Omental fat pad (tissue), 4 donors: ENCODE measurements at places on chromosomes 2 and 18. TPM values are rescaled to one million over a fixed set of nuclear protein-coding genes. Genes with fewer than 3 reads are reported as not detected.

- DNase-seq = no peak
Measured at GRCh38 chr2:44638649-44639048, 276.9 kb downstream of the CAMKMT start.

DNA sequence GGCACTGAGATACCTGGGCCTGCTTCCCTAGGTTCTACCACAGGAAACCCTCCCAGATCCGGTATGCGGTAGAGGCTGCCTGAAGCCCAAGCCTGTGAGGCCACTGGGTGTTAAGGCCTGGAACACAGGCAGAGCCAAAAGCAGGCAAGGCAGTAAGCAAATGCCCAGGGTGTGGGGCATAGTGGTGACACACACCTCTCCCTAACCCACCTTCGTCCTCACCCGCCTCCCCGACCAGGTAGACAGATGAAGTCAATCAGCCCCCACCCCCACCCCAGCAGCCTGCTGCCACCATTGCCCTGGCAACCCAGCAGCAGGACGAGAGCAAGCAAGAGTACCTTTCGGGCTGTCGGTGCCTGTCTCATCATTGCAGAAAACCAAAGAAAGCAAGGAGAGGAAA lies 6.1 kb downstream of the DCTN1 start:
- DNase-seq = no peak

GRCh38 chr18:7336623-7337022 lies 105.7 kb downstream of the LRRC30 start:
- no peak for DNase-seq

- no peak for DNase-seq
Measured at GRCh38 chr2:132627536-132627935, 42.5 kb downstream of the LYPD1 start.

DNA sequence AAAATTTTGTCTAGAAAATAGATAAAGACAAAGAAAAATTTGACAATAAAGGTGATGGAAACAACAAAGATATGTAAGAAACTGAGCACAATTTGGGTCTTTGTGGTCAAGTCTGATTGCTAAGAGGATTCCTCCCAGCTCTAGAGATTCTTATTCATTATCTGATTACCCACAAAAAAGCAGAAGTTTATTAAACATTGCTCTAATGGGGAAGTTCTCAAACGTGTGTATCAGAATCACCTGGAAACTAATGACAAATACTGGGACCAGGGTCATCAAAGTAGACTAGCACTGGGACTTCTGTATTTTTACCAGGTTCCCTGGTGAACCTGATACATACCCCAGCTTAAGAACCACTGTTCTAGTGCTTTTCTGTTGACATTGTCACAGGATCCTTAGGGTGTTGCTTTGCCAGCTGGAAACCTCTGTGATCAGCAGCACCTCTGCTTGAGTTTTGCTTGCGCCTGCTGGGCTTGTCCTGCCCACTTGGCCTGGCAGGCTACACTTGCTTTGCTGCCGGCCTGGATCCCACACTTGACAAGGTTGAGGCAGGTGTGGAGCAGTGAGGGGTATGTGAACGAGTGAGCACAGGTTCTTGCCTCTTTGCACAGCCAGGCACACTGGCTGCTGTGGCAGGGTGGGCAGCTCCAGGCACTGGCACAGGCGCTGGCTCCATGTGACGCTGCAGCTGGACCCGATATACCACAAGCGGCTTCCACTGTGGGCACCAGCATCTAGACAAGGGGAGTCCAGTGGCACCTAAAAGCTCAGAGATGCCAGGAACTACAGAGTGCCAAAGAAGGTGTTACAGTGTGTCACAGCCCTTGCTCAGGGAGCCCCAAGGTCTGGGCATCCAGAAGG lies 6.2 kb upstream of the GORASP2 start:
- DNase-seq = no peak

- DNase-seq = no peak
Measured at GRCh38 chr18:31225668-31226067, 63.0 kb upstream of the DSC1 start.

DNA sequence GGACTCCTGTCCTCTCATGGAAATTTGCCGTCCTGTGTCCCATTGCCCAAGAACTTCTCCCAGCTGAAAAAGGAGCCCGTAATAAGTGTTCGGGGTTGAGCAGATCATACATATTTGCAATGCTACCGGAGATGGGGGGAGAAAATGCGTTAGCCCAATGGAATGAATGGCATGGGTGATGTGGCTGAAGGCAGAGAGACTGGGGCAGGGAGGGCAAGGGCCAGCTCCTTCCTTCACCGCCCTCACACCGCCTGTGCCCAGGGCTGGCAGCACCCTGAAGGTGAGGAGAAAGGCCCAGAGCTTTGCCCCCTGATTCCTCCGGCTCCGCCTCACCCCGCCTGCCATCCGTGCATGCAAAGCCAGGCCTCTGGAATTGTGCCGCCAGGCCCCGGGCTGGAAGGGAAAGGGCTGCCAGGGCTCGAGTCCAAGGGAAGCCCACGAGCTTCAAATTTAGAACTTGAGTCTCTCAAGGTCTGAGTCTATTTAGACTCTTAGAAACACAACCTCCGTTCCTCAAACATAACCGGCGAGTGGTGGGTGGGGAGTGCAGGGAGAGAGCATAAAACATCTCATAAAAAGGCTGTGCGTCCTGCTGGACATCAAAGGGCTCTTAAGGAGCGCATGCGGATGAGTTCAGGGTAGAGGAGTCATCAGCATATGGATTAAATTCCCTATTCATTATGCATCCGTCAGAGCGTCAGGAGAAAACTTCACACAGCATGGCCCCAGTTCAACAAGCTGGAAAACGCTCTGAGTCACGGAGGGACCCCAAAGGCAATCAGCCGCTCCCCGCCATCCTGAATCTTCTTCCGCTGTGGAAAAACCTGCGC lies 121.7 kb upstream of the GLI2 start:
- DNase-seq = no peak

DNA sequence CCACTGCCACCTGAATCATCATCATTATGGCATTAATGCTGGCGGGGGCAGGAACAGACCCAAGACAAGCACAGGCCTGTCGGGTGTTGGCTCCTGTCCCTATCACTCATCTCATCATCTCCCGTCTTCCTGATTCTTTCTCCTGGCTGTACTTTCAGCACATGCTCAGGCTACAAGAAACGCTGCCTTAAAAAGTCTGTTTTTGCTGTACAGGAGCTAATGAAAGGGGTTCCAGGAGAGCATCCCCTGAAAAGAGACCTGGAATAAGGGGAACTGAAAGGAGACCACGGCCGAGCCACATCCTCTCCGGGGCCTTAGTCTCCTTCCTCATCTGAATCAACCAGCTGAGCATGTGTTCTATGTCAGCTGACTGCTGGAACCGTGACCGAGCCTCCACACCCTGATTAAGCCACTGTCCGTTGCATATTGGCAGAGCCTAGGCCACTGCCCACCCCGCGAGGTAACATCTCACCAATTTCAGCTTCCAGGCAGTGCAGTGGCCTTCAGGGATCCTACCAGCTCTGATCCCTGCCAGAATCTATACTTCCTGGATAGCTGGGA lies 62.6 kb downstream of the DNMT3A start:
- no peak for DNase-seq

GRCh38 chr2:240323601-240324291 lies 111.7 kb upstream of the GPC1 start:
- no peak for DNase-seq

DNA sequence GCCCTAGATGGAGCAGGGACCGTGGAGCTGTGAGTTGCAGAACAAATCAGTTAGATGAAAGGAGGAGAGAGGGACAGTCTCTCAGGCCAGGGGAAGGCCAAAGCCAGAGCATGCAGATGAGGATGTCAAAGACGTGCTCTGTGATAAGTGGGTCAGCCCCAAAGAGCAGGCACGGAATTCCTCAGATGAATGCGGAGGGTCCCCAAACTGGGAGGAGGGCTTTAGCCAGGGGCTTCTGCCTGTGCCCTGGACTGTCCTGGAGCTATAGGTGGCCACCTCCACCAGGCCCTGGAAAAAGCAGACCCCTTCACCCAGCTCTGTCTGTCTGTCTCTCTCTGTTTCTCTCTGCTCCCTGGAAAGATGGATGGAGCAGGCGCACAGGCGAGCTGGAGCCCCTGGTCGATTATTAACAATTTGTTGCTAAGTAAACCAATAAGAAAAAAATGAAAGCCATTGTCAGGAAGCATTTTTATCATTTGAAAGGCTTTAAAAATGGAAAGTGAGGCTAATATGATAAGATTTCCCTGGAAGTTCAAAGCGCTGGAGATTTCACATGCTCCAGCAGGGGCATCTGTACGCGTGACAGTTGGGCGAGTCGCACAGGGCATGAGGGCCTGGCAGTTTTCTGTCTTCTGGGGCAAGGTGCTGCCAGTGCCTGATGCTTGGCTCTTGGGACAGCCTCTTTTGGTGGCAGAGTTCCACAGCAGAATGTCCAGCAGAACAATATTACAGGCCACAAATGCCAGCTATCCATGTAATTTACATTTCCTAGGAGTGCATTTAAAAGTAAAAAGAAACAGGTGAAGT lies 241.0 kb downstream of the GLI2 start:
- DNase-seq = no peak

DNA sequence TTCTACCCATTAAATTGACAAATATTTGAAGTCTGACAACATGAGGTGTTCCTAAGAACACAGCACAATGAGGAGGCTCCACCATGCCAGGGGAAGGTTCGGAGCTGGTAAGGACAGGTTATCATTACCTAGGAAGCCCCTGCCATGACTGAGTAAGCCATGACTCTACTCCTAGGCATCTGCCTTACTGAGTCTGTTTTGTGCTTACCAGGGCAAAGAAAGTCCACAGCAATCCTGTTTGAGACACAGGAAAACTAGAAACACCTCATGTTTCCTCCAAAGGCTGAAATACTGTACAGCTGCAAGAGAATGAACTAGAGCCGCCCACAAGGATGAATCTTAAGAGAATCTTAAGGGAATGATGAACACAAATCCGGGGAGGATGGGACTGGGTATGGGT lies 11.6 kb downstream of the TGFBRAP1 start:
- no peak for DNase-seq

DNA sequence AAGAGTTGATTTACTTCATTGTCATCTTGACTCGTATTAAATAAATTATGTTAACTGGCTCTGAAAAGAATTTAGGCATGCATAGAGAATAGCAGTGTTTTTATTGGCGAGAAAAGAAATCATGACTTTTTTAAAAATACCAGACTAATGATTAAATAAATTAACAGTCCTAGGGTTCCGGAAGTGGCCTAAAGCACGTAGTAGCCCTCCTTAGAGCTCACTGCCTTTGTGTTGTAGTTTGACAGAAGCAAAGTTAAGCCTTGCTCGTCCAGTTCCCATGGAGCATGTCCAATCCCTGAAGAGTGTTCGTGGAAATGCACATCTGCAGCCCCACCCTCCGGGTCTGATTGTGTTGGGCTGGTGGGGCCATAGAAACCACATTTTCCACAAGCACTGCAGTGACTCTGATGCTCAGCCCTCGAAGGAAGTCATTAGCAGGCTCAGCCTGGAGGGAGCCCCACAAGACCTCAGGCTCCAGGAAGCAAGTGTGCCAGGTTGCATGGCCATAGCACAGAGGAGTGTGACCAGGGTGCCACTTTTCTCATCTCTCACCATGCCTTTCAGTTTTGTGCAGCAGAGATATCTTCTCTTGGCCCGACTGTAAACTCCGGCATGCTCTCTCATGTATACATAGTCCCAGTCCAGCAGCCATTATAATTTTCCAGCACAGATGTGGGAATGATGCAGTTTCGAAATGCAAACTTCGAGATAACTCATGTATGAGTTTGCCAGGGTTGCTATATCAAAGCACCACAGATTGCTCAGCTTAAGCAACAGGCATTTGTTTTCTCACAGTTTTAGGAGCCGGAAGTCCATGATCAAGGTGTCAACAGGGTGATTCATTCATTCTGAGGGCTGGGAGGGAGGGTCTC lies 188.6 kb upstream of the SH3BP4 start:
- DNase-seq = no peak

DNA sequence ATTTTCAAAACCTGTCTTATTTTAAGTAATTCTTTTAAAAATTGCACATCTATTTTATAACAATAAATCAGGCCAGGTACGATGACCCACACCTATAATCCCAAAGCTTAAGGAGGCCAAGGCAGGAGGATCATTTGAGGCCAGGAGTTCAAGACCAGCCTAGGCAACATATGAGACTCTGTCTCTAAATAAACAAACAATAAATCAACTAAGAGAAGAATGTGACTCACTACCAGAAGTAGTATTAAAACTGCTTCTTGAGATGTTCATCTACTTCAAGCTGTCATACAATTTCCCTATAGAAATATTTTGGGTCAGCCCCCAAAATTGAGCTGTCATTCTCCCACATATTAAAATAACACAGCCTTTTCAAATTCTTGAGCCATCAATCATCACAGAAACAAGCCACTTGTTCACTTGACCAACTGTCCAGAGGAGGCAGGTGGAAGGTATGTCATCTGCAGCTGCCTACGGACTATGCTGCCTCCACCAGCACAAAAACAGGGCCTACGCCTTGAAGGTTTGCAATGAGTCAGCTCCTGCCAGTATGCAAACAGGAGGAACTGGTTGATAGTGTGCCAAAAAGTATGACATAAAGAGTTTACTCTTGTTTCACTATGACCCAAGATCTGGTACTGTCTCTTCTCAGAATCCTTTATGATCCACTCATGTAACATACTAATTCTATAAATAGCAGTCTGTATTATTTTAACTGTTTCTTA lies 33.6 kb downstream of the KIDINS220 start:
- no peak for DNase-seq

DNA sequence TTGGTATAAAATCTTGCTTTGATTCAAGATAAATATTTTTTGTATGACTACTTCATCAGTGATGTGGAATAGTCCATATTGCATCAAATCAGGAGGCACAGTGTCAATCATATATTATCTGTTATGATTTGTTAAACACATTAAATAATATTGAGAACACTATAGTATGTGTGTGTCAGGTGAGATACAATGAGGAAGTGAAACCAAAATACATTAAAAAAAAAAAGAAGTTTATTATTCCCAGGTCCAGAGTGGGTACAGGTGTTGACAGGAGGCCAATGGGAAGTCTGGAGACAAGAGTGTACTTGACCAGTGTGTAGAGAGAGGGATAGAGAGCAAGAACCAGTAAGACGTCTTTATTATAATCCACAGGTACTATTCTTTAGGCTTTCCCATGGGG lies 292.6 kb downstream of the FSIP2 start:
- DNase-seq = no peak

DNA sequence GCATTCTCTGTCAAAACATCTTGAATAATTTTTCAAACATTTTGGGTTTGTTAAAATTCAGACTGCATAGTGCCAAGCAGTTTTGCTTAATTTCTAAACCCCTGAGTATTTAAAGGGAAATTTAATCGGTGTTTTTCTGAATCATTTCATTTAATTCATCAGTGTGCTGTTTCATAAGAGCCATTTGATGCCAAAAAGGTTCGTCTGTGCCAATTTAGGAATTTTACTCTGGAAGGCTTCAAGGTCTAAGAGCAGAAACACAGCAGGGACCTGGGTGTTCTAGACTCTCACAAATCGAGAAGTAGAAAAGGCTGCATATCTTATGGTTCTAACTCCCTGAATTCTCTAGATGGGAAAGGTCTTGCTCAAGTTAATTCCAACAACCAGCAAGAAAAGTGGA lies 311.9 kb upstream of the NT5C1B start:
- no peak for DNase-seq

NCKAP1 gene
- total RNA-seq = 114 TPM

EFEMP1 gene
- total RNA-seq = 672 TPM

GKN1 gene
- total RNA-seq = not detected

IWS1 gene
- 31.8 TPM for total RNA-seq

GPR55 gene
- total RNA-seq = 0.12 TPM

LRRC30 gene
- not detected for total RNA-seq
